ENCODE measurements at places on chromosomes 11 and 22.

- DNase-seq: no peak
These were observed 102.4 kb upstream of the SORL1-AS1 start for GRCh38 chr11:121555121-121555520.

GRCh38 chr11:118620529-118621070, 13.2 kb downstream of the PHLDB1 start:
- no peak for DNase-seq

DNA sequence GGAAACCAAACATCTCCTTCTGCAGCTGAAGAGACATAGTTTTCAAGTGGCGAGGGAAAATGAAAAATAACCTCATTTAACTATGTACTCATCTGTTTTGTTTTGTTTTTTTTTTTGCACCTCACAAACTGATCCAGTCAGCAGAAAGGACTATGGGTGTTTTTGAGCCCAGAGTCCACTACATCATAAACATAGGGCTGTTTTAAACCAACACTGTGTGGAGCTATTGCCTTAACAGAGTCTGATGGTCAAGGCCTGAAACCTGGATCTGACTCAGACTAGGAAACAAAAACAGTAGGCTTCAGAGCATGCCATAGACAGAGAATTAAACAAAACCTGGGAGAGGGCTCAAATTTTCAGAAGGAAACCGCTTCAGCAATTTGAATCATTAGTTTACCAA, 99.3 kb upstream of the FSHB start:
- no peak for DNase-seq

GRCh38 chr11:79794057-79794456, 353.2 kb upstream of the TENM4 start:
- no peak for DNase-seq

DNA sequence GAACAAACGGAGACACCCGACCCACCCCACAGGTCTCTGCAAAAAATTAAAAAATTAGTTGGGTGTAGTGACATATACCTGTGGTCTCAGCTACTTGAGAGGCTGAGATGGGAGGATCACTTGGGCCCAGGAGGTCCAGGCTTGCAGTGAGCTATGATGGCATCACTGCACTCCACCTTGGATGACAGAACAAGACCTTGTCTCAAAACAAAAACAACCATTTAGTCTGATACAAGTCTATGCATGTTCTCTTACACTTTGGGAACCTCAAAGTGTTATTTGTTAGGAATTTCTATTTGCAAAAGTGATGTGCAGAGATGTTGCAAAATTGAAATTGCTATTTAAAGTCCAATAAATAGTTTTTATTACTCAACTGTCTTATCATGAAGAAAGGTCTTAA, 14.3 kb downstream of the ATG13 start:
- DNase-seq: no peak

All from stimulated activated naive CD8-positive, alpha-beta T cell treated with anti-CD3 and anti-CD28 coated beads, Interleukin-15, Interleukin-2, amounts not matched to agents 100 U/mL and 50 U/mL, for 24 hours (primary cell).